GM12865 (cell line): ENCODE measurements at places on chromosomes 4 and X.

DNA sequence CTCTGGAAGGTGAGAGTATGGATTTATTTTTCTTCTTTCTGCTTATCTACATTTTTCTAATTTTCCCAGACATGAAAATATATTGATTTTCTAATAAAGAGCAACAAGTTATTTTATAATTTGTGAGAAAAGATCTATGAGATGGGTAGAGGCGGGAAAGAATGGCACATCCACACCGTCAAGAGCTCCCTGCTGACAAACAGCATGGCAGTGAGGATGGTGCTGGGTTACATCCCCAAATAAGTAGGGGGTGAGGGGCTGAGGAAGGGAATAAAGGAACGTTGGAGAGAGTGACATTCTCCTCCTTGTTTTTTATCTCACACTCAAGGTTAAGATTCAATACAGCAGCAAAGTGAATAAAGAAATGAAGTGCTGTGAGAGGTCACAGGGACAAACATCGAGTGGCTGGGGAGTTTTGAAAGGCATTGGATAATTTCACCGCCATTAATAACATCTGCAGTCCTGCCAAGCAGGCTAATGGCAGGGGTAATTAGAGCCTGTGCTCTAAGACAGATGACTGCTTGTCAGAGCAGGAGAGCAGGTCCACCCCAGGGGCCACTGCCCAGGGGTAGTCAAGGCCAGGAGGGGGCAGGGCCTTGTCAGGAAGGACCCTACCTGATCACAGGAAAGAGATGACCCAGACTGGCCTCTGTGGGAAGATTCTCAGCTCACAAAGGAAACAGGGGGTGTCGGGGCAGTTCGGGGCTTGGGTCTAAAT is 323.8 kb downstream of the FBXW7 start:
- DNase-seq: no peak

DNA sequence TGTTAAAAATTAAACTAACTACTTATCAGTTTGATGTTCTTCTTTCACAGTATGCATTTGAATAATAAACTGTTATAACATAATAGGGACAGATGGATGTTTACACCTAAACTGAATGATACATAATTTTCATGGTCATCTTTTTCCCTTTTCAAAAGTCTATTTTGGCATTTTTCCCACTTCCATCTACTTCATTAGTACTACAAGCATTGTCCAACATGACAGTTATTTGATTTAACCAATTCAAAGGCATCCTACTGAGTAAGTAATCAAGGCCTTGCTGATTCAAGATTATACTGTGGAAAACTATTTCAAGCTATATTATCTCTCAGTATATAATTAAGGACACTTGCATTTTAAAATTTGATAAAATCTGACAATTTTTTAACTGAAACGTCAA is 212.9 kb downstream of the FAT4 start:
- DNase-seq: no peak

GRCh38 chrX:21986596-21986995 is 45.5 kb upstream of the PHEX start:
- DNase-seq: no peak

DNA sequence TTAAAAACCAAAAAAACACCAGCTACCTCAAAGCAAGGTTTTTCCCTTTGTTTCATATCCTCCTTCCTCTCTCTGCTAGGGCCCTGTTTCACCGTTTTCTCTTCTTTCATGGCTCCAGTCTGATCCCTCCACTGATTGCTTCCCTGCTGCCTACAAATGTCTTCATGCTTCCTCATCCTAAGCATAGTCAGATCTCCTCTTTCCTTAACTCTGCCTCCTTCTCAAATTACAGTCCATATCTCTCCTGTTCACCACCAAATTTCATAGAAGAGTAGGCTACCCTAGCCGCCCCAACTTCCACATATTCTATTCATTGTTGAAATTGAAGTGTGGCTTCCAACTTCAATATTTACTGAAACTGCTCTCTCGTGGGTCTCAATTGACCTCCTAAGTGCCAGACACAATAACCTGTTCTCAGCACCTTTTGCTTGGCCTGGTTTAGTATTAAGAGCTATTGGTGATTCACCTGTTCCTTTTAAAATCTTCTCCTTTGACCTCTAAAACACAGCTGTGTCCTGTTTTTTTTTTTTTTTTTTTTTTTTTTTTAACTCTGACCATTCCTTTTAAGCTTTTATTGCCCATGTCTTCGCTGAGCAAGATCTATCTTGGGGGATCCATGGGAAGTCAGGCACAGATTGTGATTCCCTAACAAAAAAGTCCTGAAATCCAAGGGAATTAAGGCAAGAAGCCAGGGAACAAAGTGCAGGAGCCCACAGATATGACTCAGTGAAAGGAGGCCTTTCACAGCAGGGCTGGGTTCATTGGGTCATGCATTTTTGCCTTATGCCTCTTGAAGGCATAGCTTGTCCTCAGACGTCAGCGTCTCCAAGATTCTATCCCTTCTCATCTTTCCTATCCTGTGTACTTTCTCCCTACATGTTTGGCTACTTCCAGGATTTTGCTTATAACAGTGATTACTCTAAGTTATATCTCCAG is 85.4 kb downstream of the RPS3A start:
- no peak for DNase-seq

GRCh38 chrX:25066131-25066530 is 50.4 kb upstream of the ARX start:
- DNase-seq: no peak

DNA sequence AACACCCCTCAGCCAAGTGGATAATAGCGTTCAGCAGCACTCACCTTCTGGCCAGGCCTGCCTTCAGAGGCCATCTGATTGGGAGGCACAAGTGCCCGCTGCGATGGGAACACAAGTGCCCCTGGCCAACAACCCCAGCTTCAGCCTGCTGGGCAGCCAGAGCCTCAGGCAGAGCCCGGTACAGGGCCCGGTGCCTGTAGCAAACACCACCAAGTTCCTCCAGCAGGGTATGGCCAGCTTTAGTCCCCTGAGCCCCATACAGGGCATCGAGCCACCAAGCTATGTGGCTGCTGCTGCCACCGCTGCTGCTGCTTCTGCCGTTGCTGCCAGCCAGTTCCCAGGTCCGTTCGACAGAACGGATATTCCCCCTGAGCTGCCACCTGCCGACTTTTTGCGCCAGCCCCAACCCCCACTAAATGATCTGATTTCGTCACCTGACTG is 55.9 kb upstream of the MTM1 start:
- no peak for DNase-seq

DNA sequence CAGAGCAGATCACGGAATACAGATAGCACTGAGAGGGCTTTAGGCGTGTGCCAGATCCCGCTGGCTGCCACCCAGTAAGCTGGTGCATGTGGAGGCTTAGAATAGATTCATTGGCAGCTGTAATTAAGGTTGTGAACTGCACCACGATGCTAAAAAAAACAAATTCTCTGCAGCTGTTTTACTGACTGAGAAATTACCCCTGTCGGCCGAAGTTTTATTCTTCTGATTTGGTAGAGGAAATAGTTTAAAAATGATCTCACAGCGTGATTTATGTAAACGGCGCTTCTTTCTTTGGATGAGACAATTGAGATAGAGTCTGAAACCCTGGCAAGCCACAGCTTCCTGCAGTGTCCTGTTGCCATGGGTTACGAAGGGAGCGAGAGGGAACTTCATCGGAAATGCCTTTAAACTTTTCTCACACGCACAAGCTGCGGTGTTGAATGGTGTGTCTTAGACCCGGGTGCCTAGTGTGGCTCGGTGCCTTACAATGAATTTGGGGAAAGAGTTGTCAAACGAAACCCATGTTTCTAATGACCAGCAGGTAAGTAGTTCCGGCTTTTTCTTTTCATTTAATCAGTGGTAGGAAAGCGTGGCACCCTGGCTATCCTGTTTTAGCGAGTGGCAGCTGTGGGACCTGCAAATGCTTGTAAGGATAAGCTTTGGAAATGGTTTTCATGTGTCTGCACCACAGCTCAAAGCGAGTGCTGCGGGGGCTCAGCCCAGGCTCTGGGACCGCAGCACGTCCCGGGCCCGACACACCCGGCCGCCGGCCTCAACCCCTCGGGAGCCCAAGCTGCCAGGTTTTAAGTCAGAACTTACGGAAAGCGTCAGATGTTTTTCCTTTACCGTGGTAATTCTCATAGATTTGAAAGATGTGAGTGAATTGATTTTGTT is 71.7 kb upstream of the HGFAC start:
- DNase-seq: peak; percentile 62

- no peak for DNase-seq
Observed at GRCh38 chr4:108346818-108347210, 178.1 kb upstream of the LEF1 start.

- DNase-seq: no peak
Observed at GRCh38 chr4:184369871-184370270, 104.5 kb downstream of the IRF2 start.

DNA sequence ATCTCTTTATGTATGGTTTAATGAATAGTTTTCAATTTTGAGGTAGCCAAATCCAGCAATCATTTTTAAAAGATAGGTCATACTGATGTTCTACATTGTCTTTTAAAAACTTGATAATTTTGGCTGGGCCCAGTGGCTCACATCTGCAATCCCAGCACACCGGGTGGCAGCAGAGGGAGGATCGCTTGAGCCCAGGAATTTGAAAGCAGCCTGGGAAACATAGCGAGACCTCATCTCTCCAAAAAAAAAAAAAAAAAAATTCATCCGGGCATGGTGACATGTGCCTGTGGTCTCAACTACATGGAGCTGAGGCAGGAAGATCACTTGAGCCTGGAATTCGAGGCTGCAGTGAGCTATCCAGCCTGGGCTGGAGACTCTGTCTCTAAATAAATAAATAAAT is 419.8 kb downstream of the GALNTL6 start:
- no peak for DNase-seq

DNA sequence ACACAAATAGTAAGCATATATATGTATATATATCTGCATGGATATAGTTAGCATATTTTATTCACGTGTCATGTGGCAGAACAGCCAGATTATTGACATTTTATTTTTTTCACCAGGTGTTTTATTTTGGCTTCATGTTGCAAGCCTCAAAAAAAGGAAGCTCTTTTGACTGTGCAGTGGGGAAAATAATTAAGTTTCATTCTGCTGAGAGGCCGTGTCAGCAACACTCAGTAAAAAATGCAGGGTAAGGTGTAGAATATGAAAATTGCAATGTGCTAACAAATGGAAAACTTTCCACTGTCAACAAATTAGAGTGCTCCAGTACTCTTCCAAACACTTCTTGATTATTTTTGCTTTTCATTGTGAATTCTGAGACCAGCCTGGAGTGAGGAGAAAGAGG is 511.5 kb downstream of the GLUD2 start:
- no peak for DNase-seq

DNA sequence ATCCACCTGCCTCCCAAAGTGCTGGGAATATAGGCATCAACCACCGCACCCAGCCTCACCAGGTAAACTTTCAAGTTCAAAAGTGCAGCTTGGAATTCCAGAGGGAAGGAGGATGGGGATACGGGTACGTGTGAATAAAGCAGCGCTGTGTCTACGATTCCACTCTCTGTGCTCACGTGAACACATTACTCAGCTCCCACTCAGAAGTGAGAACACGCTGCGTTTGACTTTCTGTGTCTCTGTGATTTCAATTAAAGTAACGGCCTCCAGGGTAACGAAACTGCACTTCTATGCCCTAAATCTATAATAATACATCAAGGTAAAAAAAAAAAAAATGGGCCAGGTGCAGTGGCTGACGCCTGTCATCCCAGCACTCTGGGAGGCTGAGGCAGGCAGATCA is 8.4 kb upstream of the ASMT start:
- no peak for DNase-seq

DNA sequence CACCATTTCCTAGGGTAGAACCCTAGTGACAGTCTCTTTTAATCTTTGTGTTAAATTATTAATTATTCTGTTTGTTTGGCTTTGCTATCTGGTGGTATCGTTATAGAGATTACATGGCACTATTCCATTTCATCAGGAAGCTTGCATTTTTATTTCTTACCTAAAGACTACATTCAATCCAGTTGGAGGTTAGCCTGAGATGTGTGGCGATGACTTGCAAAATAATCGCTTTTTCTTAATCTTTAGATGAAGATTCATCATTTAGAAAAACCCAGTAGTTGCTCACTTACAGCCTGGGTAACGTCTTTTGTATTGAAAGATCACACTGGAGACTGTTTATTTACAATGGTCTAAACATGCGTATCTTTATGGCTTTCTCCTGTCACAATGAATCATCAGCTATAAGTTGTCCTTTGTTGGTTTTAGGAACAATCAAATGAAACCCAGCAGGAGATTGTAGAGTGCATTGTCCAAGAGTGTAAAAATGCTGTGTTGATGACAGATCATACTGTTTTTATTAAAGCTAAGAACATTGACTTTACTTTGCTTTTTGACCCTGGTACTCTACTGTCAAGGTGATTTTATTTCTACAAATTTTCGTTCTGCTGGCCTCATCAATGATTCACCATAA is 281.7 kb upstream of the PITX2 start:
- no peak for DNase-seq

DNA sequence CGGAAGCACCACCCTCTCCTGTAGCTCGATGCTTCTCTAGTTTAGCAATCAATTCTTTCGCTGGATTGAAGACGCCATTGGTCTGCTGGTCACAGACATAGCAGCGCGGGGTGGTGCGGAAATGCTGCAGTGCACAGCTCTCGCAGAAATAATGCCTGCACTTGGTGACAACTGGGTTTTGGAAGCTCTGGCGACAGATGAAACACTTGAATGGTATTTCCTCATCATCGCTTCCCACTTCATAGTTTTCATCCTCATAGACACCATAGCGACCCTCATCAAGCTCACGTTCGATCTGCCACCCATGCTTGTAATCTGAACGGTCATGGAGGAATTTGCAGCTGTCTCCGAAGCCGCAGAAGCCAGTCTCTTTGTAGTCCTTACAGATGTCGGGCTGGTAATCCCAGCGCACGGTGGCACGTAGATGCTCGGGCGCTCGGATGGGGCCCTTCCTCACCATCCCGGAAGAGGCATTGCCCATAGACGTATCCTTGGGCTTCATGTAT is 854 bp downstream of the RNF113A start:
- DNase-seq: peak; percentile 50

- DNase-seq: peak; percentile 64
Observed at GRCh38 chrX:121308276-121308805, 260.9 kb downstream of the GLUD2 start.

- DNase-seq: no peak
Observed at GRCh38 chrX:70022616-70023015, 27.1 kb downstream of the AWAT2 start.

- DNase-seq: no peak
Observed at GRCh38 chr4:124450851-124451250, 261.7 kb downstream of the ANKRD50 start.

GRCh38 chr4:173211222-173211621 is 42.6 kb downstream of the GALNT7 start:
- no peak for DNase-seq

DNA sequence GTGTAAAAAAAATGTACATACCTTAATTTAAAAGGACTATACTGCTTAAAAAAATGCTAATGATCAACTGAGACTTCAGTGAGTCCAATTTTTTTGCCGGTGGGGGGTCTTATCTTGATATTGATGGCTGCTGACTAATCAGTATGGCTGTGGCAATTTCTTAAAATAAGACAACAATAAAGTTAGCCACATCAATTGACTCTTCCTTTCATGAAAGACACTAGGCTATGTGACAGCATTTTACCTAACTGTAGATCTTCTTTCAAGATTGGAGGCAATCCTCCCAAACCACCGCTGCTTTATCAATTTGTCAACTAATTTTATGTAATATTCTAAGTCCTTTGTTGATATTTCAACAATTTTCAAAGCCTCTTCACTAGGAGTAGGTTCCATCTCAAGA is 116.1 kb downstream of the FBXW7 start:
- no peak for DNase-seq
